NAMALWA (cell line): ENCODE measurements at places on chromosomes 7 and 10.

DNA sequence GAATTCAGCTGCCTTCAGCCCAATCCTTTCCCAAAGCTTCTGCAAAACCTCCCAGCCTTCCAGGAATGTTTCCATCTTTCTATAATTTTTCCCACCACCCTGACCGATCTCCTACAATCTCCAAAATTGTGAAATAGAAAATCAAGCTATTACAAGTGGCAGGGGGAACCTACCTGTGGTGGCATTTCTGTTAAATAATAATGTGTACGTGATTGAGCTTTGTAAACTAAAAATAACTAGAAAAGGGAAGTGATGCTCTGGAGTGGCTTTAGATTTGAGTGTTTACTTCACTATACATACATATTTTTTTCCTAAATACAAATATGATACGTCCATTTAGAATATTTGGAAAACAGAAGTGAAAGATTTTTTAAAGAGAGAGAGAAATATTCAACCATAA, 593.6 kb downstream of the GRM8 start:
- no peak for DNase-seq

- no peak for DNase-seq
Observed at GRCh38 chr7:1893036-1893435, 223.0 kb downstream of the ELFN1 start.

- peak; percentile 87 for DNase-seq
Observed at GRCh38 chr7:73526896-73527821, 5.1 kb upstream of the BAZ1B start.

GRCh38 chr10:6721480-6721879, 141.4 kb upstream of the PRKCQ start:
- DNase-seq, result no peak

- DNase-seq, result no peak
Observed at GRCh38 chr7:6317797-6318438, 45.5 kb upstream of the CYTH3 start.

DNA sequence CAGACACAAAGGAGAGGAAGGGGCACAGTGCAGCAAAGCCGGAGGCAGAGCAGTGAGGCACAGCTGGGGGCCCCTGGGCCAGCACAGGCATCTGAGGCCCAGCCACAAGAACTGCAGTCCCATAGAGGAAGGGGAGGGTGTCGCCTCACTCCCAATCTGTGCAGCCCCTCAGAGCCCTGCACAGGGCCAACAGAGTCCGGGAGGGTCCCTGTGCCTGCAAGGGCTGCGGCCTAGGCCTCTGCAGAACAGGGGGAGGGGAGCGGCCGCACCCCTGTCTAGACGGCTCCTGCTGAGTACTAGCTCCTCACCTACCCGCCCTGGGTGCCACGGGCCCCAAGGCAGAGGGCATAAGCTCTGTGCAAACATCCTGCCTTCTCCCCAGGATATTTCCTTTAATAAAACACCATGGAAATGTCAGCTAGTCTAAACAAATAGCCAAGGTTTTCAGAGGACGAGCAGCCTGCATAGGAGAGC, 32.4 kb upstream of the RET start:
- no peak for DNase-seq

DNA sequence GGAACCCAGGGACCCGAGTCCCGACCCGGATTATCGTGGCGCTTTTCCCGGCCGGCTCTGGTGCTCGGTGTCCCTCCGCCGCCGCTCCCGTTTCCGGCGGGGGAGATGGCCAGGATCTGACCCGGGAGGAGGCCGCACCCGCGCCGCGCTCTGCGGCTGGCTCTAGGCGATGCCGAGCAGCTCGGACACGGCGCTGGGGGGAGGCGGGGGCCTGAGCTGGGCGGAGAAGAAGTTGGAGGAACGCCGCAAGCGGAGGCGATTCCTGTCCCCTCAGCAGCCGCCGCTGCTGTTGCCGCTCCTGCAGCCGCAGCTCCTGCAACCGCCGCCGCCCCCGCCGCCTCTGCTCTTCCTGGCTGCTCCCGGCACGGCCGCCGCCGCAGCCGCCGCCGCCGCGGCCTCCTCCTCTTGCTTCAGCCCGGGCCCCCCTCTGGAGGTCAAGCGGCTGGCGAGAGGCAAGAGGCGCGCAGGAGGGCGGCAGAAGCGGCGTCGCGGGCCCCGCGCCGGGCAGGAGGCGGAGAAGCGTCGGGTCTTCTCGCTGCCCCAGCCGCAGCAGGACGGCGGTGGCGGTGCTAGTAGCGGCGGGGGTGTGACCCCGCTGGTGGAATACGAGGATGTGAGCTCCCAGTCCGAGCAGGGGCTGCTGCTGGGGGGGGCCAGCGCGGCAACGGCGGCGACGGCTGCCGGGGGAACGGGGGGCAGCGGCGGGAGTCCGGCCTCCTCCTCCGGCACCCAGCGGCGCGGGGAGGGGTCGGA, 593 bp downstream of the CDK13 start:
- peak; percentile 54 for DNase-seq

DNA sequence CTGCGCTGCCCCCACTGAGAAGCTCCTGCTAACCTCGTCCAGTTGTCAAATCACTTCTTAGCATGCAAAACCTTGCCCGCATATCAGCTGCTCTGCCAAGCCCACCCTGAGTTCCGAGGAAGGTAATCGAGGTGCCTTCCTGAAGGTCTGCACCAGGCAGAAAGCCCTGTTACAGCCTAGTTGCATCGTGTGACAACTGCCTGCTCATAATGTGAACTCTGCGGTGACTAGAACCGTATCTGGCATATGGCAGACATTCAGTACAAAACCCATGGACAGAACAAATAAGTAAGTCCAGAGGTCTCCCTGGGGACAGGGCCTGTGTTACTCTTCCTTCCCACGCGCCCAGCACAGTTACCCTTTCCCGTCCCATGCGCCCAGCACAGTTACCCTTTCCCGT, 394.3 kb downstream of the DNAJB6 start:
- DNase-seq, result peak; percentile 19

- DNase-seq, result no peak
Observed at GRCh38 chr10:71968553-71969474, 4.6 kb downstream of the CHST3 start.

DNA sequence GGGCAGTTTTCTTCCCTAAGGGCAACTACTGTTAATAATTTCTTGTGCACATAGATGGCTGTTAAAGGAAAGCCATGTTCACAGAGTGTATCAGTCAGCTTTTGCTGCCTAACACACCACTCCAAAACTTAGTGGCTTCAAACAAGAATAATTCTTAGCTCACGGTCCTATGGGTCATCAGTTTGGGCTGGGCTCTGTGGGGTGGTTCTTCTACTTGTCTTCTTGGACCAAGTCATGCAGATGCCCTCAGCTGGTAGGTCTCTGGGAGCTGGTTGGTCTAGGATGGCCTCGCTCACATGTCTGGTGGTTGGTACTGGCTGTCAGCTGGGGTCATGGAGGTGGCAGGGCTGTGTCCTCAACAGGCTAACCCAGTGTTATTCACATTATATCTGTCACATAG, 39.6 kb downstream of the TBATA start:
- DNase-seq, result no peak

DNA sequence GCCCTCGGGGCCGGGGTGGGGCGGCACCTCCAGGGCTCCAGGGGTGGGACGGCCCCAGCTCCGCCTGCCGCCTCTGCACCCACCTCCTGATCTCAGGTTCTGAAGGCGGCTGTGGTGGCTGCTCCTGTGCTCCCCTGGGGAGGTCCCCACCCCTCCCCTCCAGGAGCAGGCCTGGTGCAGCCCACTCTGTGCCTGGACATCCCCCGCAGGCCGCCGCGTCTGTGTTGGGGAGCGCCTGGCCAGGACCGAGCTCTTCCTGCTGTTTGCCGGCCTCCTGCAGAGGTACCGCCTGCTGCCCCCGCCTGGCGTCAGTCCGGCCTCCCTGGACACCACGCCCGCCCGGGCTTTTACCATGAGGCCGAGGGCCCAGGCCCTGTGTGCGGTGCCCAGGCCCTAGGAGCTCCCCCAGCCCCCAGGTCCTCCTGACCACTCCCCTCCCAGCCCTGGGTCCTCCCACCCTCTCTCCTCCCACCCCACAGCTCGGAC, 5.5 kb downstream of the CYP2W1 start:
- no peak for DNase-seq

- no peak for DNase-seq
Observed at GRCh38 chr10:45058992-45059561, 58.4 kb downstream of the ZNF22 start.

DNA sequence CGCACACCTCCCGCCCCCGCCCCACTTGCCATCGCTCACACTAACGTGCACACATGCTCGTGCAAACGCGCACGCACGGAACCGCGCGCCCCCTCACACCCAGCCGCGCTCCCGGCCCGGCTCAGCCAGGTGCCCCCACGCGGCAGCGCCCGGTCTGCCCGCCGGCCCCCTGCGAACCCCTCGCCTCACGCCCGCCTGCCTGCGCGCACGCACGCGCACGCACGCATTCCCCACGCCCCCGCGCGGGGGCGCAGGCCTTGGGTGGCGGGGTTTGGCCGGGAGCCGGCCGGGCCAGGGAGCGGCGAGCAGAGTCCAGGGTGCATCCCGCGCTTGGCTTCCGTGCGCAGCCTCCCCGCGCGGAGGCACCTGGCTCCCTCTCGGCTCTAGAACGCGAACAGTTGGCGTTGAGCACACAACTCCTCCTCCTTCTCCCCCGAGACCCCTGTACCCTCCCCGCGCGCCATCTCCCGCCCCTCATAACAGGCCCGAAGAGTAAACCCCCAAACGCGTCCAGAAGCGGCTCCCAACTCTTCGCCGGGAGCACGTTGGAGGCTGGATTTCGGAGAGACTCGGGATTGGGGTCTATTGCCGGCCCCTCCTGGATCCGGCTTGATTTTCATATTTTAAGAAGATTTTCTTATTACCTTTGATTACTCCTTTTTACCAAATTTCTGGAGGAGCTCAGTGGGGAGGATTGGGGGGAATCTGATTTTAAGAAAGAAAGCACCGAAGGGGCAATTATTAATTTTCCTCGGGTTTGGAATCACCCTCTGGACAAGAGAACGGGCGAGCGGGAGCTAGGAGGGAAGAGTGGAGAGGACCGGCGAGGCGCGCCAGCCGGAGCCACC, 527 bp upstream of the SORCS3 start:
- DNase-seq, result no peak

DNA sequence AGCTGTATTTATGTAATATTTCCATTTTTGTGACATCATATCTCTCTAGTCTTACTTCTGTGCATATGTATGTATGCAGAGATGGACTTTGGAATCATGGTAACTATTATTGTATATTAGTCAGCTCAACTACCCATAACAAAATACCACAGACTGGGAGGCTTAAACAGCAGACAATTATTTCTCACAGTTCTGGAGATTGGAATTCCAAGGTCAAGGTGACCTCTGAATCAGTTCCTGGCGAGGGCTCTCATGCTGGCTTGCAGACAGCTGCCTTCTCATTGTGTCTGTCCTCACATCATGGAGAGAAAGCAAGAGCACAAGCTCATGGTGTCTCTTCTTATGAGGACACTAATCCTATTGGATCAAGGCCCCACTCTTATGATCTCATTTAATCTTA, 79.1 kb downstream of the RAMP3 start:
- no peak for DNase-seq

GRCh38 chr10:110165239-110165638, 42.2 kb upstream of the MXI1 start:
- no peak for DNase-seq

GRCh38 chr10:86594535-86594934, 59.8 kb upstream of the OPN4 start:
- no peak for DNase-seq

- no peak for DNase-seq
Observed at GRCh38 chr10:52027055-52027705, 286.9 kb upstream of the DKK1 start.

DNA sequence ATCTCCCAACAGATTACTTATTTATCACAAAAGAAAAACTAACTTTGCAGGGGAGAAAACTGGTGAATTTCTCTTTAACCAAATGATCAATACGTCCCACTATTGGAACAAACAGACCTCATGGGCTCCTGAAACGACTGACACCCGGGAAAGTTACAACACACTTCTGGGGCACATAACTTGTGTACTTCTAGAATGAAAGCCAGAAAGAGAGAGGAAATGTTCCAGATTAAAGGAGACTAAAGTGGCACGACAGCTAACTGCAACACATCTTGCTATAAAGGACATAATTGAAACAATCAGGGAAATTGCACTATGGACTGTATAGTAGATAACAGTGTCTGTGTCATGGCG, 14.7 kb upstream of the TPST1 start:
- no peak for DNase-seq

GRCh38 chr7:28993371-28993770, 35.2 kb upstream of the TRIL start:
- no peak for DNase-seq

GRCh38 chr10:122213364-122213763, 57.7 kb upstream of the BTBD16 start:
- DNase-seq, result no peak

DNA sequence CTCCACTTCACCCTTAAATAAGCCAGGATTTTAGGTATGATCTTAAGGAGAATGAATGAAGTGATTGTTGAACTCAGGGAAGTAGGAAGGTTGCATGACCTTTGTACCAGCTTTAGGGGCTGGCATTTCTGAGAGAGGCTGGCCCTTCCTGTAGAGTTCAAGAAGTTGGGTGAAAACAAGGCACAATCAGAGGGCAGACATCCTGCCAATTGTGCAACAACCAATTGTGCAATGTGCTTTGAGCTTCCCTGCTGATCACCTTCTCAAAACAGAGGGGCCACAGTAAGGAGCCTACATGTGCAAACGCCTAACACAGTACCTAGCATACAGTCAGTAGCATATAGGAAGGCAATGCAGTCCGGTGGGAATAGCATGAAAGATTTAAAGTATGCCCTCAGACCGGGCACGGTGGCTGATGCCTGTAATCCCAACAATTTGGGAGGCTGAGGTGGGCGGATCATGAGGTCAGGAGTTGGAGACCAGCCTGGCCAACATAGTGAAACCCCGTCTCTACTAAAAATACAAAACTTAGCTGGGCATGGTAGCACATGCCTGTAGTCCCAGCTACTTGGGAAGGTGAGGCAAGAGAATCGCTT, 5.4 kb downstream of the CPVL start:
- DNase-seq, result no peak

DNA sequence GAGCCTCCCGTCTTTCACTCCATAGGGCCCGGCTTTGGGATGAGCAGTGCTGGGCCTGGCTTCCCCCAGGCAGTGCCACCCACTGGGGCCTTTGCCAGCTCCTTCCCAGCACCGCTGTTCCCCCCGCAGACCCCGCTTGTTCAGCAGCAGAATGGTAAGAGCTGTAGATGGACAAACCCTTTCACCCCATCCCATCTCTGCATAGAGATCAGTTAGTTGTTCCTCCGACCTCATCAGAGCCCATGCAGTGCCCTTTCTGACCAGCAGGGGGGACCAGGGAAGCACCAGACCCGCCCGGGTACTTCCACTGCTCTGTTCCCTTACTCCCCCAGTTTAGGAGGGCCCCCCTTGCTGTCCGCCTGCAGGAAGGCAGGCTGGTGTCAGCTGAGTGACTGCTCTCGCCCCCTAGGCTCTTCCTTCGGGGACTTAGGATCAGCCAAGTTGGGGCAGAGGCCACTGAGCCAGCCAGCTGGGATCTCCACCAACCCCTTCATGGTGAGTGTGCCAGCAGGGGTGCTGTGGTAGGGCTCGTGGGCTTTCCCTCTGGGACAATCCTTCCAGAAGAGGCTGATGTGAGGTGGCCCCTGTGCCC, 9.8 kb downstream of the SAP25 start:
- DNase-seq, result peak; percentile 87

DNA sequence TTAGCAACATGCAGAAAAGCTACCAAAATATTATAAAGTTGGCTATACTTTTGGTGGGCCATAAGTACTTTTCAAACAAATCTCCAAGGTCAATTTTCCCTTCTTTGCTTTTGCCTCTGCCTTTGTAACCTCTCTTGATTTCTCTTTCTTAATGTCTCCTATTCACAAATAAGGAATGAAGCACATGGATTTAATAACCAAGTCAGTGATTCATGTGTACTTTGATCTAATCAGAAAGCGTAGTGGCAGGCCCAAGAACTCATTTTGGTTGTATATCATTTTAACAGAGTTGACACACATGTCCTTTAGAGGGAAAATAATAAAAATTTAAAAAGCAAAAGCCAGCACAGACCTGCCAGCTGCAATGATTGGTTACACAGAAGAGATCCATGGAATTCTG, 93.7 kb downstream of the FZD1 start:
- no peak for DNase-seq
